ENCODE measurements at places on chromosomes 7 and 10. TPM values are rescaled to one million over a fixed set of nuclear protein-coding genes. Genes with fewer than 3 reads are reported as not detected.

DNA sequence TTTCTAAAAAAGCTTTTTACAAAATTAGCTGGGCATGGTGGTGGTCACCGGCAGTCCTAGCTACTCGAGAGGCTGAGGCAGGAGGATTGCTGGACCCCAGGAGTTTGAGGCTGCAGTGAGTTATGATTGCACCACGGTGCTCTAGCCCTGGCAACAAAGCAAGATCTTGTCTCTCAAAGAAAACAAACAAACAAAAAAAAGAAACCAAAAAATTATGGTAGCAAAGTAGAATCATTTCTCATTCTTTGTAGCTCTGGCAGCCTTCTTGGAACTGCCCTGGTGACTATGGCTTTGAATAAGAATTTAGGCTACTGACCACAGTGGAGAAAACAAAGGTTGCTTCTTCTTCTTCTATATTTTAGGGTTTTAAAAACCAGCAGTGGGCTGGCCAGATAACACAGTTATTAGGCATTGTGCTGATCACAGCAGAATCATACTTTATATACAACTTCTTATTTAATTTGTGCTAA is 41.9 kb upstream of the PRKAR2B start:
- DNase-seq: no peak

Gene MCM10
- 2.8 TPM for total RNA-seq

Gene CTAGE8
- 1.9 TPM for total RNA-seq

- DNase-seq: no peak
These were observed 872 bp downstream of the FAM131B start for GRCh38 chr7:143361552-143362130.

- no peak for DNase-seq
These were observed 789.7 kb downstream of the GATA3 start for GRCh38 chr10:8844141-8844540.

- DNase-seq: no peak
These were observed 677.8 kb downstream of the SDK1 start for GRCh38 chr7:3978839-3979238.

Gene MMD2
- total RNA-seq: not detected

GRCh38 chr10:100724531-100725027 is 20.8 kb upstream of the PAX2 start:
- no peak for DNase-seq

DNA sequence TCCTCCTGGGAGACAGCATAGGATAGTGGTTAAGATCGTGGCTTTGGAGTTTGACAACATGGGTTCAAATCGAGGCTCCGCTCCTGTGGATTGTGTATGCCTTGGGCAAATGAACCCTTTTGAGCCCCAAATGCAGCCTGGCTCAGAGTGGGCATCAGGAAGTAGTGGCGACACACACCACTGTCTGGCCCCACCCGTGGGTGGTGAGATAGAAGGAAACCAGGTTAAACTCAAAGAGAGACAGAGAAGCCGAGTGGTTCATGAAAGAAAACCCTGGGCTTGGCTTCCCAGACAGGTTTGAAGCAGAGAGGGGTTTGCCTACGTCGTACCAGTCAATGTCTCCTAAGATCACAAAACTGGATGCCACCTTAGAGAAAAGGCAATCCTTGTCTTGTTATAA is 57.7 kb downstream of the PRTFDC1 start:
- DNase-seq: no peak

GRCh38 chr10:71297343-71297742 is 21.7 kb upstream of the SLC29A3 start:
- no peak for DNase-seq

GRCh38 chr10:86172301-86172700 is 194.3 kb downstream of the GRID1 start:
- DNase-seq: no peak

Gene NPTX2
- total RNA-seq: 0.46 TPM

- DNase-seq: no peak
These were observed 121.5 kb downstream of the TWIST1 start for GRCh38 chr7:18995811-18996426.

GRCh38 chr7:110065121-110065520 is 1025.8 kb upstream of the LRRN3 start:
- no peak for DNase-seq

DNA sequence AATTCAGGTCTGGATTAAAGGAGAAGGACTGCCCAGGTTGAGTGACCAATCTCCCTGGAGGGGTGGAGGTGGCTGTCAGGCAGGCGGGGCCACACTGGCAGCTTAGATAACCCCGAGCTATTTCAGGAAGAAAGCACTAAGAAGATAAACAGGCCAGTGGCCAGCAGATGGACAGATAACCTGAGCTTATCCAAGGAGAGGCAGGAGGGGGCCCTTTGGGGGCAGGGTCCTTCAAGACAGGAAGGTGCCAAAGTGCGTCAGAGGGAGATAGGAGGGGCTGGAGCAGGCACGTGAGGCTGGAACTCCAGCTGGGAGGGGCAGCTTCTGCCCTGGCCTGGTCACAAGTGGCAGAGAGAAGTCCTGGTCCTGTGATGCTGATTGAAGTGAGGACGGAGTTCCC is 29.8 kb upstream of the PODXL start:
- DNase-seq: no peak

Gene GPRIN2
- 9.2 TPM for total RNA-seq

- DNase-seq: no peak
These were observed 103.3 kb upstream of the ARMC3 start for GRCh38 chr10:22824520-22824919.

DNA sequence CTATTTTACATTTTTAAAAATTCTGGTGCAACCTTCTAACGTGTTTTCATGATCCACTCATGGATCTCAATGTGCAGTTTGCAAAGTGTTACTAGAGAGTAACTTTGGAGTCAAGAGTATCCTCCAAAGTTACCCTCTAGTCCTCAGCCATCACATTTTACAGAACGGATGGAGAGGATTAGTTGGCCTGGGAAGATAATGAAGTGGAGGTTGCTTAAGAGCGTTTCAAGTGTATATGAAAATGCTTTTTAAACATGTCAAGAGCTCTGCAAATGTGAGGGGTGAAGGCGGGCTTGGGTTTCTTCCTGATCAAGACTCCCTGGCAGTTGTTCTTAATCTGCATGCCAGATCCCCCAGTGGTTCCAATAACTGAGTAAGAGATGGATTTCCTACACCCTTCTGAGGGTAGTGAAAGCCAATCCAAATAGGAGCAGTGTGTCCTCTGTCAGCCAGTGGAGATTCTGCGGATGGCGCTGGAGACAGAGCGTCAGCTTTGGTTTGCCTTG is 299.4 kb upstream of the NPVF start:
- DNase-seq: no peak

- no peak for DNase-seq
These were observed 10.7 kb downstream of the SUV39H2 start for GRCh38 chr10:14889318-14889717.

Gene ZNF853
- total RNA-seq: 25.7 TPM

Gene TEX47
- total RNA-seq: not detected

DNA sequence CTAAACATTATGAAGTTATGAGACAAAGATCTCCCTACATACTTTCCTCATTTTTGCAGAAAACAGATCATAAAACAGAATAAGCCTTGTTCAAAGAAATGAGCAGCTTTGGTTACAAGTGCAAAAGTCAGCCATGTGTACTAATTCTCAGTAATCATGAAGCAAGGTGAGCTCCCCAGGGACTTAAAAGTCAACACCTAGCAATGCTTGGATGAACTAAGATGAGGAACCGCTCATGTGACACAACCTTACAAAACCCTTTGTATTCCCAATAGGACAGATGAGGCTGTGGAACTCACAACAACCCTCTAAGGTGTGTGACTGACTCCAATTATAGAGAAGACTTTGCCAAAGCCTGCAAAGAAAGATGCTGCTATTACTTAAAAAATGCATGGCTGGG is 154.5 kb downstream of the SLC25A13 start:
- DNase-seq: no peak

DNA sequence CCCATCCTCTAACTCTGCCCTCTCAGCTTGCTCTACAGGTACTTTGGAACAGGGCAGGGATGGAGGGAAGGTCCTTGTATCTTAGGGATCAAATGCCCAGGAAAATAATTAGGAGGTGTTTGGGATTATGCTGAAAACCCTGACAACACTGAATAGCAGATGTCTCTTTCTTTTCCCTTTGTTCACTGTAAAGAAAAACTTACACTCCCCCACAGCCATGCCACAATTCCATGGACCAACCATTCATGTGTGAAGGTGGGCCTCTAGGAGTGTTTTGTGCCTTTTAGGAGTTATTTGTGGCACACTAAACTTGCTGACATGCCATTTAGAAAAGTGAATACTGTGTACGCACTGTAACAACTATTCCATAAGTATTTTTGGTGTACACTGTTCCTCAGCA is 108.1 kb downstream of the SNX10 start:
- no peak for DNase-seq

Gene UTF1
- total RNA-seq: not detected

- no peak for DNase-seq
These were observed 134.1 kb upstream of the GDF10 start for GRCh38 chr10:47165711-47166404.

GRCh38 chr10:34699904-34700517 is 115.1 kb downstream of the PARD3 start:
- no peak for DNase-seq

- DNase-seq: no peak
These were observed 45.8 kb upstream of the GLCCI1 start for GRCh38 chr7:7922684-7923385.

DNA sequence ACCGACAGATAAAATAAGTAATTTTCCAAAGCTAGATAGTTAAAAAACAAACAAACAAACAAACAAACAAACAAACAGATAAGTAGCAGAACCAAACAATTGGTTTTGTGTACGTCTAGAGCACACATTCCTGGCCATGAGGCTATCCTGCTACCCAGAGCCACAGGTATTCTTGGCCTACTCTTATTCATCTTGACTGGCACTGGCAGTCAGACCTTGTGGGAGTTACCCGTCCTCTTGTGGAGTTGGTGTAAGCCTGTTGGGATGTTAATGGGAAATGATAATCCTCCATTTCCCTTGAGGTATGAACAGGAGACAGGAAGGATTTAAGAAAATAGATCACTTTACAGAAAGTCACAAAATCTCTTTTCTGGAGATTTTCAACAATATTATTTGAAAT is 142.4 kb upstream of the MEOX2 start:
- no peak for DNase-seq

DNA sequence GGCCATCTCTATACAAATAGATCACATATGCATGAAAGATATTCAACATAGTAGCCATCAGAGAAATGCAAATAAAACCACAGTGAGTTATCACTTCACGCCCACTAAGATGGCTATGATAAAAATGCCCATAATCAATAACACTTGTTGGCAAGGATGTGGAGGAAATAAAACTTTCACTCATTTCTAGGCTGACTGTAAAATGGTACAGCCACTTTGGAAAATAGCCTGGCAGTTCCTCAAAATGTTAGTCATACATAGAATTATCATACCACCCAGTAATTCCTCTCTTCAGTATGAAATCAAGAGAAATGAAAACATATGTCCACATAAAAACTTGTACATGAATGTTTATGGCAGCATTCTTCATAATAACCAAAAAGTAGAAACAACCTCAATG is 324.9 kb downstream of the LRRTM3 start:
- DNase-seq: no peak

- DNase-seq: no peak
These were observed 43.2 kb downstream of the RBAK start for GRCh38 chr7:5088906-5089305.

GRCh38 chr7:149199234-149199995 is 4.1 kb downstream of the ZNF282 start:
- DNase-seq: no peak

DNA sequence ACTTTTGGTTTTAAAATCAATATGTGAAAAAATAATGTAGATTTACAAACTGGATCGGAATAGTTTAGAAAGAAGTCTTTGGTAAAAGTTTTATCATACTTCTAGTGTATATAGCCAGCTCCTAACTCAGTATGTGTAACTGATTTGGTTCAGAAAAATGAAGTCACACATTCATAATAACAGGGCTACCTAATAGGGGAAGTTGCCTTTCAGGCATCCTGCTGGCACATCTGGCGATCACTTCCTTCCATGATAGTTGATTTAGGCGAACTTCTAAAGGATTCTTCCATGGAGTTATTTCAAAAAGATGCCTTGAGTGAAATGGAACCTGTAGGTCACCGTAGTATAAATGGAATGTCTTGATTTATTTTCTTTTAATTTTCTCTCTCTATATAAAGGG is 69.1 kb downstream of the SHH start:
- no peak for DNase-seq

Gene MSMB
- total RNA-seq: not detected

Gene SAMD9
- 2.0 TPM for total RNA-seq

DNA sequence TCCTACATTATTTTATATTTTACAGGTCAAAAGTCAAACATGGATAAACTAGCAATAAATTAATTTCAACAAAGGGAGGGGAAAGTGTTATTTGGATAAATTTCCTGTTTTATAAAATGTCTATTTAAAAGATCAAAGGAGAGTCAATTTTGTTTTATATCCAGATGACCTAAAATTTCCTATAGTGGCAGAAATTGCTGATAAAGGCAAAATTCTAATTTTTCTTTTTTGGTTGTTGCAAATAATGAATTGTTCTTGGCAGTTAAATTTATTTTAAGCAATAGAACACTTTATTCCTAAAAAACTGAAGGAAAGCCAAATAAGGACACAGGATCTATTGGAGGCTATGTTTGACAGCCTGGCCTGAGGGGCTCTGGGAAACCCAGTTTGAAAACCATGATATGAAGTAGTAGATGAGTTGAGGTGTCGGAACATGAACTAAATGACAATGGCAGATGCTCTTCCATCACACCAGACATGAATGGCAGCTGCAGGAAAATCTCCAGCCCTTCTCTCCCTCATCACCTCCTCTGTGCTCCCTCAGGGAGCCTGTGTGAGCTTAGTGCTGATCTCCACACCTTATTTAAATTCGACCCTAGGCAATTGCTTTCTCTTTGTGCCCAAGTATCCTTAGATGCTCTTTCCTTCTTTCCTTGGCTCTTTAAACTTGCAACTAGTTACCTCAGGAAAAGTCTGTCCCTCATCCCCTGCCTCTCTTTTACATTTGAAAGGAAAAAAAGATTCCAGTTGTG is 395.0 kb downstream of the THSD7A start:
- DNase-seq: no peak

Gene CPA4
- total RNA-seq: 0.25 TPM

GRCh38 chr7:55567571-55567970 is 4.7 kb downstream of the VOPP1 start:
- no peak for DNase-seq

DNA sequence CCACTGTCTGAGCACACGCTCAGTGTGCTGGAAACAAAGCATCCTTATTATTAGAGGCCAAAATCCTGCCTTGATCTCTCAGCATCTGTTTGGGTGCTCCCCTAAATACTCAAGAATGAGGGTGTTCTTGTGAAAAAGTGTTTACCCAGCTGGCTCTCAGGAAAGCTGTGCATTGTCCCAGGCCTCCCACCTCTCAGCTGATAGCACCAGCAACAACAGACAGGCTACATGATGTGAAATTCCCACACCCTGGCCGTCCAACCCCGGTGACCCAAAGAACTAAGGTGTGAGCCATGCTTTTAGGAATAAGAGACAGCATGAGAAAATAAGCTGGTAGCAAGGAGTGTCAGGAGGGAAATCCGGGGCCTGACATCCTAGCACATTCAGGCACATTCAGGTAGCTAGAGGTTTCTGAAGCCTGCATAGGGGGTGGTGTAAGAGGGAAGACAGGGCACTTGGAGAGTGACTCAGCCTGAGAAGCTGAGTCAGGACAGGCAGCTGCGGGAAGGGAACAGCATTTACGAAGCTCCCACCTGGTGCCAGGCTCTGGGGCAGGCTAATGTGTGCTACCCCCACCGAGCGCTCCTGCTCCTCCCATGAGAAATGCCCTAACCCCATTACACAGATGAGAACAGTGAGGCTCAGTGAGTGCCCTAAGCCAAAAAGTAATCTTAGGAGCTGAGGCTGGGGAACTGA is 205.6 kb downstream of the GRID1 start:
- DNase-seq: no peak

Gene ZNF365
- 4.7 TPM for total RNA-seq
